ENCODE measurements at places on chromosomes 6 and 20.

GRCh38 chr20:3296261-3297078 is 57.5 kb upstream of the SLC4A11 start:
- DNase-seq: no peak

DNA sequence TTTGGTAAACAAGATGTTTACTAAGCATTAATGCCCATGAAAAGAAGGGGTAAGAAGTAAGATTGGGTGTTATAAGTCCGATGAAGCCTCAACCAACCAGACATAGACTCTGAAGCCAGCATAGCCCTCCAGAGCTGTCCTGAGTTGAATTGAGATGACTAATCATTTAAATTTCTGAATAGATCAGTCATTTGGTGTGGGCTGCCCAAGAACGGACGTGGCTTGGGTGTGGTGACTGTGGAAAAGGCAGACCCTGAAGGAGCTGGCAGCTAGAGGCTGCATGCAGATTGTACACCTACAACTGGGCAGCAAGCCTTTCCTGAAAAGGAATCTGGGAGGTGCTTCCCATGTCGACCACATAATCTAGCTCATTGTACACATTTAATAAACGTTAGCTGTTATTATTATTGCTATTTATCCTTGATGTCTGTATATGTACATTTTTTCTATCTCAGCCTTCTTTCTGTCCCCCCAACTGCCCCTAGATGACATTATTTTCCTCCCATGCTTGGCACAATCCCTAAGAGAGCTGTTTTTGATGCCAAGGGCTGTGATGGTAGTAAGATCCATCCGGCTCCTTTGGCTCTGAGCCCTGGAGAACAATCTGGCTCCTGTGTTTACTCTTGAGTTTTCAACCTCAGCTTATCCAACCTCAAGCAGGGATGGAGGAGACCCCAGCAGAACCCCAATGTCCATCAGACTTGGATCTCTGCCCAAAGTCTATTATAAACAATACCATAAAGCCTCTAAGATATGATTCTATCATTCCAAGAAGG is 57.6 kb upstream of the JAG1 start:
- DNase-seq: no peak

DNA sequence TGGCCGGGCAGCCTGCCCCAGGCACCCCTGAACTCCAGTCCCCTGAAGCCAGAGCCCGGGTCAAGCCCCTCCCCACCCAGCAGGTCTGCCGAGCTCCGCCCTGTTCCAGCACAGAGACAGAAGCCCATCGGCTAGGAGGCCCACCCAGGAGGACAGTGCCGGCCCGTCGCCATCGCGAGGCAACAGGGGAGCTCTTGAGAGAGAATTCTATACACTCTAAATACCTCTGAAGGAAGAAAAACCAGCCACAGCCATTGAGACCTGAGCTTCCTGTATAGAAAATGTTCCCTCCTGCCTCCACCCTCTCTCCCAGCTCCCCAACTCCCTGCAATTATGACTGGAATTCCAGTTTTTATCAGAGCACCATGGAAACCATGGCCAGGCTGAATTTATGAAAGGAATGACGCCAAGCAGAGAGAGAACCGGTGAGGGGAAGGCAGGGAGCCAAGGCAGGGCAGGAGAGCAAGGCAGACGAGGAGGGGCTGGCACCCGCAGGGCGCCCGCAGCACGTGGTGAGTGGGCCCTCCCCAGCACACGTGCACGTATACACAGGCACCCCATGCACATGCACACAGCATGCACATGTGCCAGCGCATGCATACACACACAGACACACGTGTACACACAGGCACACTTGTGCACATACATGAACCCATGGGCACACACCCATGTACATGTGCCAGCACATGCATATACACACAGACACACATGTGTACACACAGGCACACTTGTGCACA is 27.6 kb upstream of the MRGBP start:
- DNase-seq: no peak

- DNase-seq: peak; percentile 80
Measured at GRCh38 chr6:26175428-26176181, 88.4 kb downstream of the HFE start.

DNA sequence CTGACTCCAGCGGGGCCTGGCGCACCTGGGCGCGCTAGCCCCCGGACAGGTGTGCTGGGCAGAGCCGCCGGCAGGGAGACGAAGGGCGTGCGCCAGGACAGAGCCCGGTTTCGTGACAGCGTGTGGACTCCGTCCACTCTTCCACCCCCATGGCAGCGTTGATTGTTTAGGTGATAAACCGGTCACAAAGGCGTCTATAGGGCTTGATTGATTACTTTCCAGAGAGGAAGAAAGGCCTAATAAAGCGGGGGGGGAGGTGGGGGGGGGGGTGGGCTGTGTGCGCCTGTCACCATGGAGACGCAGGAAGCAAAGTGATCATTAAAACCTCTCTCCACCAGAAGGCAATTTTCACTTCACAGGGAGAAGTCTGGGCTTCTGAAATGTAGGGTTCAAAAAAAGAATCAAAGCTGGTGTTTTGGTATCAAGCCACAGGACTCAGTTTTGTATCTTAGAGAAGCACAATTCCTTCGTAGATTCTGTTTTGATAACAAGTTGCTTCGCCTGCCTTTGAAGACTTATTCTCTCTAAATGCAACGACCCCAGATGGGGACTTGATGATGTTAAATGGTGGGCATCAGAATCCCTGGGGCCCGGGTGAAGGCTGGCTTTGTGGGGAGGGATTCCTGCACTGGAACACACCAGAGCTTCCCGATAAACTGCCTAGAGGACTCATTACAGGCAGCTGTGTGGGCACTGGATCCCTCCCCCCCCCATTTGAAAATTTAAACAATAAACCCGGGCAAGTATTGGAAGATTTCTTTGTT is 1.4 kb downstream of the PHACTR3 start:
- no peak for DNase-seq

GRCh38 chr6:133890711-133891148 is 1.8 kb downstream of the TCF21 start:
- no peak for DNase-seq

DNA sequence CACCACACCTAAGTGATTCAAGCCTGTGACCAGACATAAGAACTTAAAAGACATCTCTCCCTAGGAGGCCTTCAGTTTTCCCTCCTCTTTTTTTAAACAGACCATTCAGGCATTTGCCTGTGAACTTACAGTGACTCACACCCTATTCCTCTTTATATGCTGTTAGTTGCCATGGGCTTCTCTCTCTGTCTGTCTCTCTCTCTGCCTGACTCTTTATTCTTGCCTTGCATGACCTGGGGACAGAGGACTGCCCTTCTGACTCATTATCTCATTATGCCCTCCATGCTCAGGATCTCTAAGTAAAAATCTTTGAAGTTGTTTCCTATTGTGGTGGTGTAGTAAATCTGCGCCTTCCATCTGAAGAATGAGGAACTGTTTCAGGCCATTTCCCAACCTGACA is 442.2 kb upstream of the MAN1A1 start:
- DNase-seq: no peak

DNA sequence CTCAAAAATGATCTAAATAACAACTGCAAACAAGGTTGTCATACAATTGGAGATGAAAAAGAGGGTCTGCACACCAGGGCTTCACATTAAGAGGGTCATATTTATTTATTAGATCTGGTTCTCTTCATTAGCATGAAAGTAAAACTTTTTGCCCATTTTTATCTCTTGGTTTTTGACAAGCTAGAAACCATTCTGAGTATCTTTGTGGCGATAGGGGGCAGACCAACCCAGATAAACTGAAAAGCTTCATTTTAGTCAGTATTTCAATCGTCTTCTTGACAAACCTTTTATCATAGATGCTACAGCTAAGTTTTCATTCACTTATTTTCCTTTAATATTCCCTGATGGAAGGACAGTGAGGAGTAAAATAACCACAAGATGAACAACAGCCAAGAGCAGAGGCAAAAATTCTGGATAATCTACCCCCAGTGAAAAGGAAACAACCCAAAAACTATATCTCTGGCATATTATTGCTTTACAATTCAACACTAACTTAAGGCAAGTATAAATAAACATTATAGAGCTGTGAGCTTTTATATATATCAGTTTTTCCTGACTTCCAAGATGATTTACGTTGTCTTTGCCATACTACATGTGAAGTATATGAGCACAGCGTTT is 45.2 kb downstream of the THEMIS start:
- peak; percentile 52 for DNase-seq

GRCh38 chr6:108235127-108235526 is 25.7 kb downstream of the SNX3 start:
- no peak for DNase-seq

- peak; percentile 66 for DNase-seq
Measured at GRCh38 chr20:54350415-54350814, 125.0 kb upstream of the DOK5 start.

DNA sequence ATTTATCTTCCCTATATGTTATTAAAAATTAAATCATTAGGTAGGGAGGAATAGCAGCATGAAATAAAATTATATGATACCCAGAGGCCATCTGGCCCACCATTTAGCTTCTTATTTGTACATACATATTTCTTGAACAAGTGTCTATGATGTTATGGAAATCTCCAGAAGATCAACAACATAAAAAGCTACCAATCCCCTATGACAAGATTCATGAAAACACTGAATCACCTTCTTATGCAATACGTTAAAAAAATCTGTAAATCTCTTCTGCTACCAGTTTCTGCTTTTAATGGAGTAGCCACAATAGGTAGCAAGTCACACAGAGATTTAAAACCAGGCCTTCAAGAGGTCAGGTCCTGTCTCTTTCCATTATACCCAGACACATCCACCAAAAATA is 125.8 kb upstream of the ENPP5 start:
- DNase-seq: no peak

DNA sequence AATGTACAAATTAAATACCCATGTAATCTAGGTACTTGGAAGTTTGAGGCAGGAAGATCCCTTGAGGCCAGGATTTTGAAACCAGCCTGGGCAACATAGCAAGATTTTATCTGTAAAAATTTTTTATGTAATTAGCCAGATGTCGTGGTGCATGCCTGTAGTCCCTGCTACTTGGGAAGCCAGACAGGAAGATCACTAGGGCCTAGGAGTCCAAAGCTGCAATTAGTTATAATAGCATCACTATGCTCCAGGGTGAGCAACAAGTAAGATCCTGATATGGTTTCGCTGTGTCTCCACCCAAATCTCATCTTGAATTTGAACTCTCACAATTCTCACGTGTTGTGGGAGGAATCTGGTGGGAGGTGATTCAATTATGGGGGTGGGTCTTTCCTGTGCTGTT is 535.8 kb downstream of the TENT5A start:
- no peak for DNase-seq

GRCh38 chr6:79385893-79386292 is 151.3 kb downstream of the LCA5 start:
- DNase-seq: no peak

Measured in activated CD4-positive, alpha-beta T cell treated with anti-CD3 and anti-CD28 coated beads, Interleukin-10, Interleukin-2, amounts not matched to agents 100 ng/mL and 50 ng/mL, durations not matched to agents 16 hours and 8 hours (primary cell).